ENCODE measurements at places on chromosomes 16 and 17.

- no peak for DNase-seq
Measured at GRCh38 chr17:19833914-19834313, 33.8 kb downstream of the ULK2 start.

- DNase-seq: no peak
Measured at GRCh38 chr16:14527411-14528044, 102.5 kb downstream of the PARN start.

DNA sequence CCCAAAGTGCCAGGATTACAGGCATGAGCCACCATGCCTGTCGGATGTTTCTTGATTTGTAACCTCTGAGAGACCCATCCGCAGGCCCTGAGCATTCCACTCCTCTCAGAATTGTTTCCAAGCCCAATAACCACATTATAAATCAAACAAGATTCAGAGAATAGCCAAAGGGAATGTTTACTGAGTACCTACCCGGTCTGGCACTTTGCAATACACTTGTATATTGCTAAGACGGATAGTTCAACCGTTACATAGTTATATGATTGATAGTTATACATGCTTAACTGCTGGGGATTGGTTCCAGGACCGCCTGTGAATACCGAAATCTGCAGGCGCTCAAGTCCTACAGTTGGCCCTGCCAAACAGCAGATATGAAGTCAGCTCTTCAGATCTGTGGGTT is 3.0 kb upstream of the KAT8 start:
- no peak for DNase-seq

GRCh38 chr16:5058476-5058875 is 7.3 kb downstream of the C16orf89 start:
- no peak for DNase-seq

DNA sequence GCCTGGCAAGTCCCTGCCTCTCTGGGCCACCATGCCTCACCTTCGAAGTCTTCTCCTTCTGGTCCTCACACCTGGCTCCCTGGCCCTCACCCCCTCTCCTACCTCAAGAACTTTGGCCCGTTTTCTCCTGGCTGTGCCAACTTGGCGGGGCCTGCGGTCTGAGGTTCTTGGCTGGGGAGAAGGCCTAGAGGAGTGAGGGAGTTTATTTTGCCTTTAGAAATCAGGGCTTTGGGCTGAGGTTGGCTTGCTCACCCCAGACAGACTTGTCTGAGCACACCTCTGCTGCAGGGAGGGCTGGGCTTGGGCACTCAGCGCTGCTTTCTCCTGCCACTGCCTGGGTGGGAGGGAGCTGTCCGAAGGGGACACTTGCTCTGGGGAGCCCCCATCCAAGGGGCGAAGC is 23.3 kb upstream of the TAC4 start:
- no peak for DNase-seq

DNA sequence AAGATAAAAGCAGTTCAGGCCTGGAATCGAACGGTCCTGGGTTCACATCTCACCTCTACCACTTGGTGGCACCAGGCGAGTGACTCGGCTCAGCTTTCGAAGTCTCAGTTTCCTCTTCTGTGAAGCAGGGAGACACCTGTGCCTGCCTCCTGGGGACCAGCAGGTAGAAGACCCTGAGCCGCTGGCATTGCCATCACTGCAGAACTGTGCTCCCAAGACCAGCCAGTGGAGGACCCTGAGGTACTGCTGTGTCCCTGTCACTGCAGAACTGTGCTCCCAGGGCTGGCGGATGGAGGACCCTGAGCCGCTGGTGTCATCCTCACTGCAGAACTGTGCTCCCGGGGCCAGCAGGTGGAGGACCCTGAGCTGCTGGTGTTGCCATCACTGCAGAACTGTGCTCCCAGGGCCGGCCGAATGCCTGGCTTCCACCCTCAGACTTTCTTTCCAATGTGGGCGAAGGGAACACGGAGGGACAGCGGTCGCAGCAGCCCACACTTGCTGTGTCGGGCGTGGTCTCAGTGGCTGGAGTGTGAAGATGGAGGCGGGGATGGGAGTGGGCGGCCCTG is 8.7 kb upstream of the SLC7A5 start:
- no peak for DNase-seq

DNA sequence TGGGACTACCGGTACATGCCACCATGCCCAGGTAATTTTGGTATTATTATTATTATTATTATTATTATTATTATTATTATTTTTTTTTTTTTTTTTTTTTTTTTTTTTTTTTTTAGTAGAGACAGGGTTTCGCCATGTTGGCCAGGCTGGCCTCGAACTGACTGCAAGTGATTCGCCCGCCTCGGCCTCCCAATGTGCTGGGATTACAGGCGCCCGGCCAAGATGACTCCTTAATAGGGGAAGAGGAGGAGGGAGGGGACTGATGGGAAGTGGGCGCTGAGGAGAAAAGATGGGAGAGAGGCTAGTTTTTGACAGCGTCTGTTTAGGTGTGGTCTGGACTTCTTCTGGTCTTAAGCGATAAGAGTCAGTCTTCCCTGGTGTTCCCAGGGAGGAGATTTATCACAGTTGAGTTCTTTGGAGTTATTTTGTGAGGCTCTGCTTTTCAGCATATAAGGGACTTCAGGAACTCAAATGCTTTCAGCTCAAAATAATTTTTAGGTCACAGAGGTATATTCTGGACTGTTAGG is 34.4 kb upstream of the SLC5A10 start:
- DNase-seq: no peak

DNA sequence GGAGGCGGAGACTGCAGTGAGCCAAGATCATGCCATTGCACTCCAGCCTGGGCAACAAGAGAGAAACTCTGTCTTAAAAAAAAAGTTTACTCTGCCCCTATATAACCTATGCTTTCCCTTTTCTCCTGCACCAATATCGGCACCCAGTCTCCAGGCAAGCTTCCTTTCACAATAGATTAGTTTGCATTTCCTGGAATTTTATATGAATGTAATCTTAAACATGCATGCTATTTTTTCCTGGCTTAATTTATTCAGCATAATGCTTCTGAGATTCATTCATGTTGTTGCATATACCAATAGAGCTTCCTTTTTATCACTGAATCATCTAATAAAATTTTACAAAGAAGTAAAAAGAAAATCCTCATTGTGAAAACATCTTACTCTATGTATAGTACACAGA is 59.4 kb downstream of the USP32 start:
- no peak for DNase-seq

- DNase-seq: peak; percentile 61
Measured at GRCh38 chr17:77494664-77495435, 354.1 kb downstream of the SEC14L1 start.

DNA sequence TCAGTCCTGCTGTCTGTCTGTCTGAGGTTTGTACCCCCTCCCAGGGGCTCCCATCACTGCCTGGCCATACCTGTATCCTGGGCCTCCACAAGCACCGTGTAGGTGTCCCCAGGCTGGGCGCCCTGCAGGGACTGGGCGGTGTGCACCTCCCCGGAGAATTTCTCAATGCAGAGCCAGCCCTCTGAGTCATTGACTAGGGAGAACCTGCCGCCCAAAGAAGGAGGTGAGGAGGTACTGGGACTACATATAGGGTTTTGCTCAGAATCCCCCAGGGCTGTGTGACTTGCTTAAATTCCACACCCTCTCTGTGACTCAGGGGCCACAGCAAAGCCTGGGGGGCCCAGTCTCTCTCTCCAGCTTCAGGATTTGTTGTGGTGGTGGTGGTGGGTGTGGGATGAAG is 7.6 kb downstream of the CDH16 start:
- DNase-seq: no peak
